ENCODE measurements at places on chromosomes 4 and X.

GRCh38 chrX:47629419-47630200, at the start of gene CFP:
Gene CFP, minus strand, starts transcription at chrX:47629930. Its CDS starts 86 bp downstream, at chrX:47629844.
- DNase-seq = no peak

GRCh38 chrX:38717871-38718270, 83.4 kb upstream of the MID1IP1 start:
- peak; percentile 29 for DNase-seq

DNA sequence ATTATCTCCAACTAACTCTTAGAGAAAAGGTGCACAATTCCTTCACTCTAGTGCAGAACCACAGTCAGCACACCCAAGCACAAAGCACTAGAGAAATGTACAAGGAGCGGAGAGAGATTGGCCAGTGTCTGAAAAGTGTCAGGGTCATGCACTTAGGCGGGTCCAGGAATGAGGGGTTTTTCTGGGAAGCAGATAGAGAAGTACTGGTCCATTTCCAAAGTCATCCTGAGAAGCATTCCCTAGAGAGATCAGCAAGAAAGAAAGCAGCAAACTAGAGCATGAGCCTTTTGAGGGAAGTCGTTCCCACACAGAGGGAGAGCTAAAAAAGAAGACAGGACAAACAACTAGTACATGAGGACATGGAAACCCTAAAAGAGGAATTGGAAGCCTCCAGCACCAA, 168.1 kb upstream of the MAP3K15 start:
- no peak for DNase-seq

GRCh38 chr4:126592088-126592487, 1040.7 kb upstream of the INTU start:
- DNase-seq = no peak

DNA sequence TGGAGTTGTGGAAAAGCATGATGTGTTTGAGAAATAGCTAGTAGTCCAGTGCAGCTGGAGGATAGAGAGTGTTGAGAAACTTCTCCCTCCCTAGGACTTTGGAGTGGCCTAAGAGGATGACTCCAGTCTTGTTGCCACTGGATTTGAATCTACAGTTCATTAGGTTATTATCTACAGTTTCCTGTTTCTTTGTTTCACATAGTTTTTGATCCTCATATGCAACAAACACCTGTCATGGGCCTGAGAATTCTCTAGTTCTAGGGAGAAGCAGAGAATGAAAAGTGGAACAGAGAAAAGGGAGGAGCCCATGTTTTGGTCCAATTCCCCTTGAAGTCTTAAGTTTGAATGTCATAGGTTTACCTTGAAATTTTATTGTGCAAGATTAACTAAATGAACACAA, 73.6 kb upstream of the TBC1D9 start:
- DNase-seq = no peak

DNA sequence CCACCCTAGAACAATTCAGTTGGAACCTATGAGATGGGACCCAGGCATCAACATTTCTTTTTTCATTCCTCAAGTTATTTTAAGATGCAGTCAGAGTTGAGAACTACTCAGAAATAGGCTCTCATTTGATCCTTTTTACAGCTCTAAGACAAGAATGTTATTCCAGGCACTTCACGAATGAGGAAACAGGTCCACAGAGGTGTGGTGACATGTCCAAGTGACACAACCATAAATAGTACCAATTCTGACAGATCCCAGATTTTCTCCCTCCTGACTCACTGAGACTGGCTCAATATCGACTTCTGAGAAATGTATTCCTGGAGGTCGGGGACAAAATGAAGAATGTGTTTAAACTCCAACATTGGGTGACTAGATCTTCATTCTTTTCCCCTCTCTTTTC, 11.1 kb downstream of the TCEANC start:
- DNase-seq = no peak

- no peak for DNase-seq
Observed at GRCh38 chrX:11445540-11445939, 152.3 kb downstream of the AMELX start.

GRCh38 chr4:156098805-156099204, 145.1 kb upstream of the CTSO start:
- no peak for DNase-seq

GRCh38 chr4:89906316-89906715, 11.7 kb downstream of the MMRN1 start:
- no peak for DNase-seq

- no peak for DNase-seq
Observed at GRCh38 chrX:68018248-68019203, 414.8 kb downstream of the OPHN1 start.

DNA sequence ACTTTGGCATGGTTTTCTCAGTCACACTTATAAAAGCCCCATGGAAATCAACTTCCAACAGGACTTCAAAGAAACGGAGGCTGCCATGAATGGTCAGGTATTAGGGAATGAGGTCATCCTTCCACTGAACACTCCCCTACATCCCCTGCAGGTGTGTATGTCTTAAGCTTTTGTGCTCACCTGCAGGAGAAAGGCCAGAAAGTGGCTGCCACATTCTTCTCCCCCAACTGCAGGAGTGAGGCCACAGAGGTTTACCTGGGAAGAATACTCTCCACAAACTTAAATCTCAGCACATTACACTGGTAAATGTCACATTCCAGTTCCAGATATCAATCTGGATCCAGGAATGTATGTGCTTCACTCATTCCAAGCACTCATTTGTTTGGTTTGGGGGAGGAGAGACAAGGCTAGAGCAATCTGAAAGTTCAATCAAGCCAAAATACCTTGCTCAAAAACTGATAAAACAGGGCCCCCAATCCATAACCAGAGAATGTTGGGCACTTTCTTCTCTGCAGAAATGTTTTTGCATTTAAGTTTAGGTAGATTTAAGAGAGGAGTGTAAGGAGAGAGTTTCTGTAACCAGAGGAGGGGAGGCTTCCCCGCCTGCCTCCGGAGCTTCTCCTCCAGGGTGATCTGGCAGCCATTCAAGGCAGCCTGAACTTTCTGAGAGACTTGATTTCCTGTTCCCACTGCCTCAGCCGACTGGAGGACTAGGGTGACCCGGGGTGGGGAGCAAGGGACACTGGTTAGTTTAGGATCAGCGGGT, 15.4 kb downstream of the FAM9C start:
- DNase-seq = no peak

DNA sequence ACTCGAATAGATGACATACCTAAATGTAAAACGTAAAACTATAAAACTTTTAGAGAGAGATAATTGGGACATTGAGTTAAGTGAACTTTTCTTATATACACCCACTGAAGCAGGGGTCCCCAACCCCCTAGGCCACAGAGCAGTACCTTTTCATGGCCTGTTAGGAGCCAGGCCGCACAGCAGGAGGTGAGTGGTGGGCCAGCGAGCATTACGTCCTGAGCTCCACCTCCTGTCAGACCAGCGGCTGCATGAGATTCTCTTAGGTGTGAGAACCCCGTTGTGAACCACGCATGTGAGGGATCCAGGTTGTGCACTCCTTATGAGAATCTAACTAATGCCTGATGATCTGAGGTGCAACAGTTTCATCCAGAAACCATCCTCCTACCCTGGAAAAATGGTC, 114.8 kb downstream of the HMX1 start:
- DNase-seq = no peak

DNA sequence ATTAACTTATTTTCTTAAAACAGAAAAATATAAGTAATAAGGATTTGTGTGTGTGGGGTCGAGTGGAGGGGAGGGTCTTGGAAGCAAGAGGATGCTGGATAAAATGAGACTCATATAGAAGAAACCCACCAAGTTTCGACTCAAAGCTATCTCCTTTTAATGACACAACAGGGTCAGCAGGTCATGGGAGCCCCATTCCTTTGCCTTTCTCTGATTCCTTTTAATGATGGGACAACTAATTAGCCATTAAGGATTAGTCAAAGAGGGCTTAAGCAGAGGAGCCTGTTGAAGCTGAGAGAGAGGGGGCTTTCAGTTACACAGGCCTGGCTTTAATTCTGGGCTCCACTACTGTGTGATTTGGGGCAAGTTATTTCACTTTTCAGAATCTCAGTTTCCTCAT, 102.8 kb downstream of the GPR50 start:
- no peak for DNase-seq

- DNase-seq = no peak
Observed at GRCh38 chr4:186283311-186283710, 17.3 kb downstream of the F11 start.

GRCh38 chrX:15988661-15989603, 134.3 kb upstream of the AP1S2 start:
- DNase-seq = no peak

- DNase-seq = no peak
Observed at GRCh38 chrX:135393051-135393450, 28.7 kb upstream of the SMIM10L2A start.

DNA sequence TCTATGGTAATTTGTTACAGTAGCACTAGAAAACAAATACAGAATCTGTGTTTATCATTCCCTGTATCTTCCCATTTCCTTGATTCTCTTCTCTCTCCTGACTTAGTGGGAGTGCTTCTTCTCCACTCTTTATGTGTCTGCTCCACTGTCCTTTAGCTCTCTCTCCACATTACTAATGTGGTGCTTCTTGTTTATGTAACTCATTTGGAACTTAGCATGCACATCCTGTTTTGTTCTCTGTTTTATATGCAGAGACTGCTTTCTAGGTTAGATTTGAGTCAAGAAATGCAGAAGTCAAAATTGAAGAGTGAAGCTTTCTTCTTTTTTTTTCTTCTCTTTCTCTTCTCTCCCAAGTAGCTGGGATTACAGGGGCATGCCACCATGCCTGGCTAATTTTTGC, 25.9 kb downstream of the ADH1A start:
- DNase-seq = no peak

DNA sequence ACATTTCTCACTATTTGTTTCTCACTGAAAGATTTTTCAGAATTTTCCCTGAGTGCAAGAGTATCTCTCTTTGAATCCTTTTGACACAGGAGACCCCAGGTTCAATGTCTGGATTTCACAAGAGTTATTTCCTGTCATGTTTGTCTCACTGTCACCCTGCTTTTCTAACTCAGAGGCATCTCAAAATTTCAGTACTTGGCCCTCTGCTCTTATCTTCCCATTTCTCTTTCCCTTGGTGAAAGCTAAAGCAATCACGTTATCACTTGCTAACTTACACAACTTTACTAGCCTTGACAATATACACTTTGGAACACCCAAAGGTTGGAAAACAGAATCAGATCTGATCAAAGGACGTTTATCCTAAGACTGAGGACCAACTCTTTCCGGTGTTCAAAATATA, 17.3 kb downstream of the IGSF1 start:
- DNase-seq = no peak

- no peak for DNase-seq
Observed at GRCh38 chrX:69162361-69162865, 2.8 kb downstream of the PJA1 start.

DNA sequence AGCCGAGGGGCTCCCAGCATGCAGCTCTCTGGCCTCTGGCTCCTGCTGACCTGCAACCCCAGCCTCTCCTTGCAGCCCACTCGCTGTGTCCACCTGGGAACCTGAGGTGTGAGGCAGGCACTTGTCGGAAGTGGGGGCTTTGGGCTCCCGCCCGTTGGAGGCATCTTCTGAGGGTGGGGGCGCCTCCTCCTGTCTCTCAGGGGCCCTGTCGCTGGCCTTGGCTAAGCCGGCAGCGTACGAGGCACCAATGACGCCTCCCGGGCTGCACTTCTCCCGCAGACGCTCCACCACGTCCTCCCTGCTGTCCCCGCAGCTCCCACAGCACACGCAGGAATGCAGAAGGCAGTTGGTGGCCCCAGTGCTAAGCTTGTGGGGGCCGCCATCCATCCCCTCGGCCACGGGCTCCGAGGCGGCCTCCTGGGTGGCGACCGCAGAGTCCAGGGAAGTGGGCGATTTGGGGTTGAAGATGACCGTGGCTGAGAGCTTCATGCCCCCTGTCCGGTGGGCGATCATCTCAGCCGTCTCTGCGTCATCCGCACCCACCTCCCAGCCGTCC, 42.5 kb upstream of the MXD4 start:
- DNase-seq = no peak

DNA sequence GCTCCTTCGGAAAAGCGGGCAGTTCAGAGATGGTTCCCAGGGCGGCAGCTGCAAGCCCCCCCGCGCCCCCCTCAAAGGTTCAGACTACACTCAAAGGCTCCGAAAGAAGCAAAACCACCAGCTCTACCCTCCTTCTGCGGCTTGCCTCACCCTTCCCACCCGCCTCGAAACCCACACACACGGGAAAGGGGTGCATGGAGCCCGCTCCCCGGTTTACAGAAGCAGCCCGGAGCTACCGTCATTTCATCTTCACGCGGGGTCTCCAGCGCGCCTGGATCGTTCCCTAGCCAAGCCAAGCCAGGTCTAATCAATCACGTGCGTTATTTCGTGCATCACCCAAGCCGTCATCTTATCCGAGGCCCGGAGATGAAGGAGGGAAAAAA, 1.2 kb downstream of the NLGN4X start:
- no peak for DNase-seq

GRCh38 chr4:20825505-20825904, 125.2 kb downstream of the PACRGL start:
- no peak for DNase-seq

- DNase-seq = no peak
Observed at GRCh38 chr4:105551965-105552746, at the start of gene ARHGEF38. Gene ARHGEF38, plus strand, starts transcription at chr4:105552620. Its CDS starts 146 bp downstream, at chr4:105552766.

- no peak for DNase-seq
Observed at GRCh38 chr4:163666332-163666873, 171.9 kb downstream of the TMA16 start.

DNA sequence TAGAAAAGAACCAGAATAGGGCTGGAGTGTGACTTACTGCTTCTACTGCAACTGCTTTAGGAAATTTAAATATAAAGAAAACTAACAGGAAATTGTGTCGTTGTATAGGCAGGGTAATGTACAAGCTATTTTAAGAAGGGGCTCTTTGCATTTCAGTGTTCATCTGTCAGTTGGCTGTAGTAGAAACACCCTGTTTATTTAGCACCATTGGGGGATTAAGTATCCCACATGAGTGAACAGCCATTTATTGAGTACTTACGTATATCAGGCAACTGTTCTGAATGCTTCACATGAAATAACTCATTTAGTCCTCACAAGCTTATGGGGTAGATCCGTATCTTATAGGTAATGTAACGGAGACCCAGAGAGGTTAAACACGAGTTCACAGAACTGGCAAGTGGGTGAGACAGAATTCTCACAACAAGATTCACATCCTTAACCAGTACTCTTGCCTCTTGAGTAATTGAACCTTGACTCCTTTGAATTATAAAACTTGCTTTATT, 23.9 kb downstream of the STIM2 start:
- DNase-seq = peak; percentile 37

GRCh38 chrX:2351321-2351720, 149.5 kb downstream of the DHRSX start:
- no peak for DNase-seq

- no peak for DNase-seq
Observed at GRCh38 chrX:13776387-13776786, 40.5 kb downstream of the GPM6B start.

GRCh38 chr4:184850018-184850417, 24.2 kb upstream of the ACSL1 start:
- DNase-seq = no peak

DNA sequence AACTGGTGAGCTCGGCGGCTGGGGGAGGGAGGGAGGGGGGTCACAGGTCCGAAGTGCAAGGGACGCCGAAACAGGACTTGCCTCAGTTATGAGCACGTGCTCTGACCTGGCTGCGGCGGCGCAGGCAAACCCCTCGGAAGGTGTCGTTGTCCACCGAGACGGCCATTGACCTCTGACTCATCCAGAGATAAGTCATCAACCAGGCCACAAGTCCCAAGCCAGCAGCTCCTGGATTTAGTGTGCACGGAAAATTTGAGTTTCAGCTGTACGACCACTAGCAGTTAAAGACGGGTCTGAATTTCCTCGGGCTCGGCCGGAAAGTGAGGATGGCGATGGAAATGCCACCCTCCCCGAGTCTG, 674 bp downstream of the SH3D19 start:
- no peak for DNase-seq

Data from NCI-H524 (cell line).